AML-193 (cell line): ENCODE measurements at places on chromosomes 2 and 18.

DNA sequence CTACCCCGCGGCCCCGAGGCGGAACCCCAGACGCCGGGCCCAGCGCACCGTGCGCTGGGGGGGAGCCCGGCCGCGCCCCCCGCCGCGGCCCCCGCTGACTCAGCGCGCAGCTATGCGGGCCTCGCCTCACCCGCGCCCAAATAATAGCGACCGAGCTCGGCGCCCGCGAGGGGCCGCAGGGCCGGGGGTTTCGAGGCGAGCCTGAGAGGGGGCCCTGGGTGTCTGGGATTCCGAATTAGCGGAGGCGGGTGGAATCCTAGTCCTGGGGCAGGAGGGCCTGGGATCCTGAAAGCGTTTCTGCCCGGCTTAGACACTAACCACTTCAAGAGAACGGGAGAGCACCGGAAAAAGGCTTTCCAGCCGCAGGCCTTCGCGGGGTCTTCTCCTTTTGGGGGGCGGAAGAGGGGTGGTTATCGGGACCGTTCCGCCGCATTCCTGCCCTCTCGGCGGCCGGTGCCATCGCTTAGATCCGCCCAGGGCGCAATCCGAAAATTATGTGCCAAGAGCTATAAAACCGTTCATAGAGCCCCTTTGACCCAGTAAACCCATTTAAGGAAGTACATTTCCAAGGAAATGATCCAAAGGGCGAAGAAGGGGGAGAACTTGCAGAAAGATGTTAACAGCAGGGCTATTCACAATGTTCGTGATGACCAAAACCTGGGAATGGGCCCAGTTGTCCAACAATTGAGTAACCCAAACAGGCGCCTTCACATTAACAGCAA, 681 bp upstream of the ROCK2 start:
- peak; percentile 26 for DNase-seq

DNA sequence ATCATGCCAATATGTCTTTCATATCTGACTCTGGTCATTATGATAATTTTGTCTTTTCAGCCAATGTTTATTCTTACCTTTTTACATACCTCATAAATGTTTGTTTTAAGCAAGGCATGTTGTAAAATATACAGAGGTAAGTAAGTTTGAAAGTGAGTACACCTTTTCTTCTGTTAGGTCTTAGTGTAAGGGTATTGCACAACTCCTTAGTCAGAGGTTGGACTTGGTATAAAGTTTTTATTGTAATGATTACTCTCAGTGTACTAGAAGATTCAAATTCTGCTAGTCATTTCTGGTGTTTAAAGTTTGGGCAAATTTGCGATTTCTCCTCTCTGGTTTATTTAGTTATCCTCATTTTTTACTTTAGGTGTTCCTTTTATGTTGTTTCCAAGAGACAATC, 564.3 kb upstream of the FSIP2 start:
- DNase-seq = no peak

DNA sequence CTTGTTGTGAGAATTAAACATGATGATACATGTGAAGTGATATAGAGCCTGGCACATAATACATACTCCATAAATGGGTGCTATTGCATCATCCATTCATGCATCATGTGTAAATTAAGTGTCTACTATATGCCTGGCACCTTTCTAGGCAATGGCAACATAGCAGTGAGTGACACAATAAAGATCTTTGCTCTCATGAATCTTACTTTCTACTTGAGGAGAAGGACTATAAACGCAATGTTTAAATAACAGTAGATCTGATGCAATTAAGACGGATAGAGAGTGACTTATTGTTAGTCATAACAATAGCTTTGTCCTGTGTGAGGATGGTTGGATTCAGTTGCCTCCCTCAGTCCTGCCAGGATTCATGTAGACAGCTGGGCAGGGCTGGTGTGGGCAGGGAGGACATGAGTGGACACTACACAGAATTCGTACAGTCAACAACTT, 88.4 kb upstream of the NPAS2 start:
- DNase-seq = no peak

DNA sequence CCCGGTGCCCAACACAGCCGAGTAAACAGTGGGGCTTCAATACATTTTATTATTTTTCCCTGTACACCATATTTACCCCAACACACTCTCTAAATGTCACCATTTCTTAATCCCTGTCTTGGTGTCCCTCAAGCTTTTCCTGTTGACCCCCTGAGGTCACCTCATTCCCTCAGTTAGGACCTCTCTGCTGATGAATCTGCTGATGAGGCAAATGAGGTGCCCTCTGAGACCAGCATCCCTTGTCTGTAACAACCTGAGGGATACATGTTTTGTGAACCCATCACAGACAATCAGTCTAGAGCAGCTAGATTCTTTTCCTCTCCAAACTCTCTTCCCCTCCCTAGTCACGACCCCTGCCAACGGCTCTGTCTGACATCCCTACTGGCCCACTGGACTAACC, 127.6 kb downstream of the FSHR start:
- no peak for DNase-seq

GRCh38 chr2:178448968-178449661, 1.9 kb downstream of the PRKRA start:
- no peak for DNase-seq

DNA sequence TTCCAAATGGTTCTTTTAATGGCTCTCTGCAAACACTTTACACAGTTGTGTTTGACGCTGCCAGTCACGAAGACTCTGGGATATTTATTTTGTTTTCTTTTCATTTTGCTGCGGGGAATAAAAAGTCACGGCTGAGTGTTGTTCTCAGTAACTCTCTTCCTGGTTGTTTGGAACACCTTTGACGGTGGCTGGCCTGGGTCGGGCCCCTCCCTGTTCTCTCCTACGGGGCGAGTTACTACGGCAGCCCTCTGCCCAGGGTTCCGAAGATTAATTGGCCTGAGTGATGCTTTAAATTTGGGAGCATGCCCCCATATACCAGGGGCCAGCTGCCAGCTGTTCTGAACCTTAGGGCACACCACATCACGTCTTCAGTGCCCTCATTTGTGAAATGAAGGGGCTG, 84.7 kb downstream of the GATA6 start:
- DNase-seq = no peak

DNA sequence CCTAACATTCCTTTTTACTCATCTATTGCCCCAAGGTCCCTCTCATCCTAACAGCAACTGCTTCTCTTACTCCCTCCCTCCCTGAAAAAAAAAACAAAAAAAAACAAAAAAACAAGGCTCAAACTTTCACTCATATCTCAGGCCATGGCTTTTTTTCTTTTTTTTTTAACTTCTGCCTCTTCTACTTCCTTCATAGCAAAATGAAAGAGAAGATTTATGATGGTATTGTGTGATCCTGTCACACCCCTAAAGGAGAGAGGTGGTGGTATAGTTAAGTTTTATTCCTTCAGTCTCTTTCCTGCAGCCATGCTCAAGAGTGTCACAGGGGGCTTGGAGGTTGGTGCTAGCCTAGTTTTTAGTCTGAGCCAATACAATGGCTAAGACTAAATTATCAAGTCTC, 21.5 kb upstream of the EPC2 start:
- no peak for DNase-seq

DNA sequence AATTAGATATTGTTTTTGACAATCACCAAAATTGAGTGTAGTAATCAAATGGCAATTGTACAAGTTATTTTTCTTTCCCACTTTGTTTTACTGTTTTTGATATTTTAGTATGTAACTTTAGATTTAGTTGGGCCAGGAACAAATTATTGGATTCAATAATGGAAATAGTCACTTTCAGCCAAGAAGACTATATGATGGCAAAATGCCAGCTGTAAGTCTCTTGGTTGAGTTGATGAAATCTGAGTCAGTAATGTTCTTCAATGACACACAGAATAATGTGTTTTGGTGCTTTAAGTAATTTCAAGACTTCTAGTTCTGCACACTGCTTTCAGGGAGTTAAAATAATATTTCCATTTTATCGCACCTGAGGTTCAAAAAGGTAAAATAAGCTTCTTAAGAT, 2022.0 kb upstream of the CELF4 start:
- DNase-seq = no peak

- peak; percentile 64 for DNase-seq
Measured at GRCh38 chr2:95121407-95122196, at the start of gene MRPS5. TSS of gene MRPS5 (minus strand) at chr2:95121808. CDS start at chr2:95121791, 17 bp downstream.

- DNase-seq = no peak
Measured at GRCh38 chr2:26618611-26619010, 22.6 kb downstream of the CIB4 start.

GRCh38 chr2:55616551-55617174, 759 bp downstream of the PPP4R3B start:
- DNase-seq = peak; percentile 65

- DNase-seq = no peak
Measured at GRCh38 chr2:239425631-239426030, 24.8 kb upstream of the HDAC4 start.

DNA sequence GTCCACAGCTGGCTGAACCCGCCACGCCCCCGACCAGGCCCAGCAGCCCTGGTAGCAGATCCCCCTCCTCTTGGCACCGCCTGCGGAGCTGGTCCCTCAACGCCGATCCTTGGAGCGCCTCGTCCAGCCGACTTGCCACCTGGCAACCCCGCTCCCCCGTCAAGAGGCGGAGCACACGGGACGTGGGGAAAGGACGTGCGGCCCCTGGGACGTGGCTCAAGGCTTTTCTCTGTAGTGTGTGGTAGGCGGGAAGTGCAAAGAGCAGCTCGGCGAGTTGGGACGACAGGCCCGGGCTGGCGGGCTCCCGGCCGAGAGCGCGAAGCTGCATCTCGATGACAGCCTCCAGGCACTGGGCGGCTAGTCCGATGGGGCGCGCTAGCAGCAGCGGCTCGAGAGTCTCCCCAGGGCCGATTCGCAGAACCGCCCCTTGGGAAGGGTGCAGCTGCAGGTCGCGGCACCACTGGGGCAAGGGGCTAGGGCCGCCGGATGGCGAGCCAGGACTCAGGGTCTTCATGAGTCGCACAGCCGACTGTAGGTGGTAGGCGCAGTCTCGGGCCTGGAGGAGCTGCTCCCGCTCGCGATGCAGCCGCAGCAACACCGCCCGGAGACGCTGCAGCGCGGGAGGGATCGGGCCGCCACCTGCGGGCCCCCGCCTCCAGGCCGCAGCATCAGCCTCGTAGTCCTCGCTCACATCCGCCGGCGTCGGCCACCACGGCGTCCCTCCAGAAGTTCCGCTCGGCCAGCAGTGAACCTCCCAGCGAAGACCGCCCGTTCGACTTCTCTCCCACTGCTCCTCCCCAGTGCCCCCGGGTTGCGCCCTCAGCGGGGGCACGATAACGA, 617 bp downstream of the CCDC142 start:
- DNase-seq = peak; percentile 47

GRCh38 chr18:63365876-63366212, 1.2 kb downstream of the KDSR start:
- no peak for DNase-seq

DNA sequence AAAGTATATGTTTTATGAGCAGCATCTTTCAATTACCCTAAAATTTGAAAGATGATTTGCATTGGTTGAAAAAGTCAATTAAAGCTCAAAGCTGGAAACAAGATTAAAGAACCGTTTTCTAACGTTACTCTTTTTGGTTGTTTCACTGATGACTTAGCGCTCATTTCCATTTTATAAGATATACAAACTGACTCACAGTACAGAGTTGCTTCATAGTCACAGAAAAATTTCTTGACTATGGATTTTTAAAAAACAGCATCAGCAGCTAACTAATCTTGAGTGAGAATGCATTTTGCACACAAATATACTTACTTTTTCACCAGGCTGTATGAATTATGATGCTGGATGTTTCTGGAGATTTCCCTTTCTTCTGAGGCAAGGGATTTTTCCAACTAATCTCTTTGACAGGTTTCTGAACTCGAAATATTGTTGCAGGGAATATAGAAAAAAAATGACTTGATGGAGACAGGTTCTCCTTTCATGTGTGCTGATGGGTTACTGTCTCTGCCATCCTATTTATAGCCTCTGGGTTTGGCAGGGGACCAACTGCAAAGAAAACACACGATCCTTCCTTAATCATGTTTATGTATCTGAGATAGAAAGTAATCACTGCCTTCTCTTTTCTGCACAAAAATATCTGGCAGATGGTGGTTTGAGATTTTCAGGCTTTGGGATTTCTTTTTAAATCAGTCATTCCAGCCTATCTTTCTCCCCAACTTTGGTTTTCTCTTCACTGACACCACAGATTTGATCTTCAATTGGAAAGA, 129.4 kb upstream of the DAPL1 start:
- DNase-seq = no peak

- DNase-seq = no peak
Measured at GRCh38 chr18:51559902-51560287, 362.4 kb upstream of the MEX3C start.

DNA sequence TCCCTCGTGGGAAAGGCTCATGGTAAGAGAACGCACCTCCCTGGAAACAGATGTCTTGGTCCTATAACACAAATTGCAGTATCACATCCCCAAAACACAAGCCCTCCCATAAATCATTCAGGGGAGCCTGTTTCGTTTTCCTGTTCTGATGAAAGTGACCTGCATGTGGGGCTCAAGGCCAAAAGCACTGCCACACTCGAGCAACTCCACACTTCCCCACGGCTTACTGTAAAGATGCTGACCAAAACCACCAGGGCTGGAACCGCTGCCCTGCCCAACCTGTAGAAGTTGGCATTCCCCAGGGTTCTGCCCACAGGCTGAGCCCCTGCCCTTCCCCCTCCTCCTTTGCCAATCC, 139.7 kb downstream of the BCL11A start:
- no peak for DNase-seq

DNA sequence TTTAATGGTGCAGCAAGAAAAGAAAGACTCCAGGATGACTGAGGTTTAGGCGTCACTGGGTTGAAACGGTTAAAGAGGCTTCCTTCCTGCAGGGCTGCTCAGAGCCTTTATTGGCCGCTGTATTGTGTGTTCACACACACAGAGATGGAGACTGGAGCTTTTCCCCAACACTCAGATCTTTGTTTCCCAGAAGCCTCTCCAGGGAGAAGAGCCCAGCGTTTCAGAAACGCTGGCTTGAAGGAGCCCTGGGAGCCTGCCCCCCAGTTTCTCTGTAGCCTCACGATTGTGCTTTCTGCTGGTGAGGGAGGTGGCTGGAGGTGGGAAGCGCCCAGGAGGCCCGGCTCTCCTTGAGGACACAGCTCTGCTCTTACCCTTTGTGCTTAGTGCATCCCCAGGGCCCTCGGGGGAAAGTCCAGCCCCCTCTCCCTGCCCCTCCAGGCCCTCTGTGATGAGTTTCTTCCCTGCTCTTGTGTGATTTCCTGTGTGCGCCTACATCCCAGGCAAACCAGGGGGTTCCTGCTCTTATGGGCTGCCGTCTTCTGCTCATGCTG, 37.1 kb downstream of the RRM2 start:
- no peak for DNase-seq

GRCh38 chr18:48662011-48662661, 123.3 kb downstream of the CTIF start:
- DNase-seq = peak; percentile 85
